ENCODE measurements at places on chromosomes 1 and 21.
A peak's percentile ranks its signal among the peaks of the same experiment; 100 is the strongest.

DNA sequence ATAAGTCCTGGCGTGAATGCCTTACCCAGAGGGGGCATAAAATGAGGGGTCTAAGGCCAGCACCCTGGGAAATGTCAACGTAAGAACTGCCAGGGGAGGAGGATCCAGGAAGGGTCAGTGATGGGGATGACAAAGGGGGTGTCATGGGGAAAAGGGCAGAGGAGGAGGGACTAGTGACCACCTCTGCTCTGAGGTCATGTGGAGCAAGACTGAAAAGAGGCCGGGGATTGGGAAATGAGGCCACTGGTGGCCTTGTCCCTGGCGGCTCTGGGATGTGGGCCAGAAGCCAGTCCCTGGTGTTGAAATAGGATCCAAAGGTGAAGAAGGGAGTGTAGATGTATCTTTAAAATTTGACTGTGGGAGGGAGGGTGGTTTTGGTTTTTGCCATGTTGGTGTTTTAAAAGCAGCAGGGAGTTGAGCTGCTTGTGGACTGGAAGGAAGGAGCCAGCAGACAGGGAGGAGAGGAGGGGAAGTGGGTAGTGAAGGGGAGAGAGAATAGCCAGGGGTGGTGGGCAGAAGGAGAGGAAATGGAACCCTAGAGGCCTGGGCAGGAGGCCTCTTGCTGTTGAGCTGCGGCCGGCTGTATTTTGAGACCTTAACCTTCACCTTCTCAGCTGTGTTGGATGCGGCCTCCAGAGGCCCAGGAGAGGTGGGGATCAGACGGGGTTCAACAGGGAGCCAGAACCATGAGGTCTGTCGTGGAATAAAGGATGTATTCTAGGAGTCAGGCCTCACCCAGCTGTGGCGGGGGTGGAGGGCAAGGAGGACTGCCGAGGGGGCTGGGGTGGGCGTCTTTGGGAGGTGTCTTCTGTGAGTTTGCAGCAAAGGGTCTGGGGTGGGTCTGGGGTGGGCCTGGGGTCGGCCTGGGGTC is 92.5 kb downstream of the DHRS3 start:
- no peak for DNase-seq

- no peak for DNase-seq
Measured at GRCh38 chr1:181149326-181150125, 61.0 kb downstream of the IER5 start.

DNA sequence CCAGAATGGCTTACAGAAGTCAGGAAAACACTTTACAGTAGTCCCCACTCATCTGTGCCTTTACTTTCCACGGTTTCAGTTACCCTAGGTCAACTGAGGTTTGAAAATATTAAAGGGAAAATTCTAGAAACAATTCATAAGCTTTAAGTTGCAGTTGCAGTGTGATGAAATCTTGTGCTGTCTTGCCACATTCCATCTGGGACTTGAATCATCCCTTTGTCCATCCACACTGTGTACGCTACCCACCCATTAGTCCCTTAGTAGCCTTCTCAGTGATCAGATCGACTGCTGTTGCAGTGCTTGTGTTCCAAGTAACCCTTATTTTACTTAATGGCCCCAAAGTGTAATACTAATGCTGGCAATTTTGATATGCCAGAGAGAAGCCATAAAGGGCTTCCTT is 30.5 kb downstream of the ZCCHC17 start:
- no peak for DNase-seq

GRCh38 chr1:33093004-33093403 is 12.1 kb downstream of the AZIN2 start:
- DNase-seq, result no peak

- no peak for DNase-seq
Measured at GRCh38 chr1:177859572-177859971, 110.3 kb downstream of the SEC16B start.

- peak; percentile 80 for DNase-seq
Measured at GRCh38 chr1:3261007-3261968, 192.3 kb downstream of the PRDM16 start.

- DNase-seq, result no peak
Measured at GRCh38 chr1:14949270-14949835, 204.2 kb upstream of the TMEM51 start.

GRCh38 chr1:227949341-227949921 is 1.7 kb upstream of the WNT9A start:
- DNase-seq, result no peak

DNA sequence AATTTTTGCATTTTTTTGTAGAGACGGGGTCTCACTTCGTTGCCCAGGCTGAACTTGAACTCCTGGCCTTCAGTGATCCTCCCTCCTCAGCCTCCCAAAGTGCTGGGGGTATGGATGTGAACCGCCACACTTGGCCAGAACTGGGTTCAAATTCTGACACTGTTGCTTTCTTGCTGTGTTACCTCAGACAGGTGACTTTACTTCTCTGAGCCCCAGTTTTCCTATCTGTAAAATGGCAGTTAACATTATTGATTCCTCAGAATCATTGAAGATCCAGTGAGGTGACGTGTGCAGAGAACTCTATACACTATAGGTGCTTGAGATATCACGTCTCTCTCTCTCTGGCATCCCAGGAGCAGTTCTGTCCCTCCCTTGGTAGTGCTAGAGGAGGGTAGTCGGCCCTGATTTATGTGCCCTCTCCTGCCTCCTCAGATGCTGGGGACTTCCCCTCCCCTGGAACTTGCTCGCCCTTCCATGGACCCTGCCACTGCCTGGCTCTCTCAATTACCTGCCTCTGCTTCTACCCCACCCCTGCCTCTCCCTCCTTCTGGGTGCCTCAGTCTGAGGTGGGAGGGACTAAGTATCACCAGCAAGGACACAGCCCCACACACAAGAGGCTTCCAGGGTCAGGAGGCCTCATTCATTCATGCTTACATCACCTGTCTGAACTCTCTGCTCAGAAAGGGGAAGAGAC is 2.8 kb upstream of the HPCA start:
- DNase-seq, result no peak

GRCh38 chr21:31352836-31353235 is 8.8 kb upstream of the TIAM1 start:
- DNase-seq, result no peak

- no peak for DNase-seq
Measured at GRCh38 chr1:41950820-41951219, 32.1 kb upstream of the HIVEP3 start.

Data from NCI-H1092 (cell line).